ENCODE measurements at places on chromosomes 3 and 15.

DNA sequence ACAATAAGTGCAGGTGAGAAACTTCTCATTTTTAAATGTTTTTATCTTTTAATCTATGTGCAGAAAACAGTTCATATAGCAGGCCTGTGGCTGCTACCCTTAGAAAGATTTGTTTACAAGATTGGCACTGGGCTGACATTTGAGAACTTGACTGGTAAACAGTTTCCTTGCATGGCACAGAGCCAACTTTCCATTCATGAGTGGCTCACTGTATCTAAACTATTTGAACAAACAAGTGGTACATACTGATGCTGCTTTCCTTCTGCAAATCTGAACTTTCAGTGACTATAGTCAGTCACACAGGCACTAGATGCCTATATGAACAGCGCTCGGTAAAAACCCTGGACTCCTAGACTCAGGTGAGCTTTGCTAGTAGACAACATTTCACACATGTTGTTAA is 6.3 kb upstream of the GTPBP8 start:
- DNase-seq, result peak; percentile 59

GRCh38 chr3:106160396-106160795 is 291.6 kb upstream of the CBLB start:
- DNase-seq, result no peak

DNA sequence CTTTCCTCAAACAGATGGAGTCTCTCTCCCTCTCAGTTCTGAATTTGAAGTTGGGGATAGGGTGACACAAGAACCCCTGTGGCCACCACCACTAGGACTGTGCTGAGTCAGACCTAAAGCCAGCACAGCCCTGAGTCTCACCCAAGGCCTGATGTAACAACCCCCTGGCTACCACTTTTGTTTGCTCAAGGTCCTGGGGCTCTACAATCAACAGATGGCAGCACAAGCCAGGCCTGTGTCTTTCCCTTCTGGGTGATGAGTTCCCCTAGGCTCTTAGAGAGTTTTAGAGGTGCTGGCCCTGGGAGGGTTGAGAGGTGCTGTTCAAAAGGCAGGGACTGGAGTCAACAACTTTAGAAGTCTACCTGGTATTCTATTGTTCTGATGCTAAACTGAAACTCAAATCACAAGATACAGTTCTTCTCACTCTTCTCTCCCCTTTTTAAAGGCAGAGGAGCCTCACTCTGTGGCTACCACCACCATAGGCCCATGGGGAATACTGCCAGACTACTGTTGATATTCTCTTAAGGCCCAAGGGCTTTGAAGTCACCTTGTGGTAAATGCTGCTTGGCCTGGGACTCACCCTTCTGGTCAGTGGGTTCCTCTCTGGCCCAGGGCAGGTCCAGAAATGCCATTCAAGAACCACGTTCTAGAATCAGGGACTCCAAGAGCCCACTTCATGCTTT is 6.5 kb downstream of the OR5K4 start:
- DNase-seq, result no peak

GRCh38 chr3:101011136-101011535 is 17.9 kb upstream of the ABI3BP start:
- no peak for DNase-seq

- no peak for DNase-seq
These were observed 146.3 kb downstream of the FMN1 start for GRCh38 chr15:33048255-33048654.

DNA sequence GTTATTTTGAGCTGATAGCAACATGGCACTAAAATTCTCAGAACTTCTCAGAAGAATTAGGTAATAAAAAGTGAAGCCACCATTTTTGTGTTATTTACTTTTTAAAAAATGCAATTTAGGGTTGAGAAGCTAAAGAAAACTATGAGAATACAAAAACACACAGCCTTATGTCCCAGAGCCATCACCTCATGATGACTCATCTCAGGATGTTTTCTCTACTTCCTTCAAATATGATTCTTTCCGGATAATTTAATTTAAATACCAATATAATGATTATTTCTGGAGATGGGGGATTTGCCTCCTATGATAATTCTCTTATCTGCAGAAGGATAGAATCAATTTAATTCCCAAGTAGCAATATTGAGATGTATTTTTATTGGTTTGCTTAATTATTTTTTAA is 105.6 kb upstream of the BFSP2 start:
- no peak for DNase-seq

DNA sequence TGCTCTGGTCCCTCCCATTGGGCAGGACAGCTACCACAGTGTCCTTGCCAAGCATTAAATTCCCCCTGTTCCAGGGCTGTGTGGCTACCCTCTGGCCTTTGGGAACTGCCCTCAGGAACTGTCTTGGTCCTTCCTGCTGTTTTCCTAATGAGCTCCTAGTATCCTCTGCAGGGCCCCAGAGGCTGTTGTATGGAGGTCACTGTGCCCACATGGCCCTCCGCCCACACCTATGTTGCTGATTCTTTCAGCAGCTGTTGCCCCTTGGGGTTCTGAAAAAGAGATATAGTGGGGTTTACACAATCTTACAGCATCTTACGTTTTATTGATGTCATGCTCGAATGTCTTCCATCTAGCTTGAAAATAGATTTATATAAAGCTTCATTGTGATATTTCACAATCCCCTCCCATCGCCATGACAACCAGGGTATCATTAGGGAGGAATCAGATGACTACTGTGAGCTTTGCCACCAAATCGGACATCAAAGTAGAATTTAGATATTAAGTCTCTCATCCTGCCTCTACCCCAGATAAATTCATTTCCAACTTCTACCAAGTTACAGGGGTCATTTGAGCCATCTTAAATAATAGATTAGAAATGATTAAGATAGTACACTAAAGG is 97.1 kb upstream of the NR2E3 start:
- DNase-seq, result no peak

DNA sequence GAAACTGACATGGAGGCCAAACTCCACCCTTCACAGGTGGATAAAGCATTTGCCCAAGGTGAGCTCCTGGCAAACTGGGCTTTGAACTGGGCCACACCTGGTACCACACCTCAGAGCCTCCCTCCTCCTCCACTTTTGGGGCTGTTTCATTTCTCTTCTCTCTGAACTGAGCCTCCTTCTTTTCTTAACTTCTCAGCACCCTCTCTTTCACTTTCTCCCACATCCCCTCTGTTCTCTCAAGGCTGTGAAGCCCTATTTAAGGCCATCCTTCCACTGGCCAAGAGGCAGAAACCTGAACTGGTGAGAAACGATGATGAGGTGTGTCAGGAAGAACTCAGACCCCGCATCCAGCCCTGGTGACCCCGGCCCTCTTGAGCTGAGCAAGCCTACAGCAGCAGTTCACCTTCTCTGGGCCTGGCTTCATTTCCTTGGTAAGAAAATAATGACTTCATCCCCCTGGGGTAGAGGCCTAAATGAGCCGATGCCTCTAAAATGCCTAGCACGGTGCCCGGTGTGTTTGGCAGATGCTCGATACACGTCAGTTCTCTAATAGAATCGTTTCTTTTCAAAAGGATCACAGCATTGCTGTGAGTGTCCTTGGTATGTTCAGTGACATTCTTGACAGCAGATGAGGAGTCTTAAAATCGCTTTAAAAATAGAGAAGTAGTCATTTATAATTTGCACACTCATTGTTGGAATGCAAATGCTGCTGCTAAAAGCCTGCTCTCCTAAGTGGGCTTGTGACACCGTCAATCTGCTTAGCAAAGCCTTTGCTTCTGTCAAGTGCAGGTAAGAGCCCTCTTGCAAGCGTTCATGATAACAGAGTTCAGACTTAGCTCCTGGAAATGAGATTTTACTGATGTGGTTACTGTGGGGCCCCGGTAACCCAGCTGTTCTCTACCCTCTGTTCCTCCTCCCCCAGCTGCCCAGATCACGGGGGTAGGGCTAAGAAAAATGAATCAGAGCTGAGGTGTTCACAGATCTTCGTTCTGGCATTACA is 97.7 kb upstream of the ATP2B2 start:
- DNase-seq, result peak; percentile 9

GRCh38 chr3:127791221-127791913 is 30.9 kb downstream of the MGLL start:
- DNase-seq, result peak; percentile 54

DNA sequence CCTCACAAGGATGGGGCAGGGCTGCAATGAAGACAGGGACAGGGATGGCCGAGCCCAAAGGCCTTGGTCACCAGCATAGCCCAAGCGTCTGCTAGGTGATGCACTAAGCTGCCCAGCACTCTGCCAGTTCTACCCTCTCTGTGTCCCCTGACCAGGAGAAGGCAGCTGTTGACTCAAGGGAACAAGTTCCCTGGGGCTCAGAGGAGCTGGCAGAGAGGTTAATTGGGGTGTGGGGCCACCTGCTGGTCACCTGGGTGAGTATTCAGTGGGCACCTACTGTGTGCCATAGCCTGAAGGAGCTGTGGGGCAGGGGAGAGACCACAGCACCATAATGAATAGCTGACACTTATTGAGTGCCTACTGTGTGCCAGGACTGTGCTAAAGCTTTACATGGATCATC is 22.0 kb upstream of the DOCK3 start:
- peak; percentile 44 for DNase-seq

- DNase-seq, result no peak
These were observed 54.4 kb upstream of the P2RY1 start for GRCh38 chr3:152780553-152780952.

GRCh38 chr3:176032043-176032442 is 1165.2 kb downstream of the TBL1XR1 start:
- DNase-seq, result no peak

DNA sequence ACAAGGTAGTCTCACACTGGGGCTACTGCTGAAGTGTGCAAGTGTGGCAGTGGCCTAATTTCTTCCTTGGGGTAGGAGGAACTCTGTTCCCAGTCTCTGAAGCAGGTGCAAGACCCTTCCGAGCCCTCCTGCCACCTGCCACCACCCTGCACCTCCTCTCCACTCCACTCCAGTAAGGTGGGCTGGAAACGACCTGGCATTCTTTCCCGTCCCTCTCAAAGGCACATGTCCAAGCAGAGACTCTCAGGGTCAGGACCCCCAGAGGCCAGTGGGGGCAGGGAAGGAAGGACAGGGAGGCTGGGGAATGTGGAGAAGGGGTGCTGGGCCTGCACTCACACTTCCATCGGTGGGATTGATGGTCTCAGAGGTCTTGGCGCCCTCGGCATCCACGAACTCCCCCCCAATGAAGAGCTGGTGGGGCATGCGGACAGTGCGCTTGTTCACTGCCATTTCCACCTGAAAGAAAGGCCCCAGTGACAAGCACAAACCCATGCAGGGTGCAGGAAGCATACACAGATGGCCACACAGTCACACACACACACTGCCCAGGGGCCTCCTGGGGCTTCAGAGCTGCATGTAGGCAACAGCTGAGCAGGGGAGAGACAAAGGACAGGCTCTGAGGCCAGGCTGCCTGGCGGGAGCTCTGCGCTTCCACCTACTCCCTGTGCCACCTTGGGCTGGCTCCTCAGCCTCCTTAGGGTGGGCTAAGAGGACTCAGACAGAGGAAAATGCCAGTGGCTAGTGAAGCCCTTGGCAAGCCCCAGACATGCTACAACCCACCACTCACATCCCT is 43.8 kb downstream of the ALDH1L1 start:
- DNase-seq, result no peak

- DNase-seq, result no peak
These were observed 7.3 kb upstream of the UBE2E1 start for GRCh38 chr3:23798456-23798855.

- DNase-seq, result peak; percentile 80
These were observed 208.5 kb downstream of the LPP start for GRCh38 chr3:188362405-188362831.

- DNase-seq, result no peak
These were observed 67.7 kb downstream of the CERS3 start for GRCh38 chr15:100461049-100461448.

- peak; percentile 50 for DNase-seq
These were observed 517 bp downstream of the TMA7 start for GRCh38 chr3:48440590-48440958.

DNA sequence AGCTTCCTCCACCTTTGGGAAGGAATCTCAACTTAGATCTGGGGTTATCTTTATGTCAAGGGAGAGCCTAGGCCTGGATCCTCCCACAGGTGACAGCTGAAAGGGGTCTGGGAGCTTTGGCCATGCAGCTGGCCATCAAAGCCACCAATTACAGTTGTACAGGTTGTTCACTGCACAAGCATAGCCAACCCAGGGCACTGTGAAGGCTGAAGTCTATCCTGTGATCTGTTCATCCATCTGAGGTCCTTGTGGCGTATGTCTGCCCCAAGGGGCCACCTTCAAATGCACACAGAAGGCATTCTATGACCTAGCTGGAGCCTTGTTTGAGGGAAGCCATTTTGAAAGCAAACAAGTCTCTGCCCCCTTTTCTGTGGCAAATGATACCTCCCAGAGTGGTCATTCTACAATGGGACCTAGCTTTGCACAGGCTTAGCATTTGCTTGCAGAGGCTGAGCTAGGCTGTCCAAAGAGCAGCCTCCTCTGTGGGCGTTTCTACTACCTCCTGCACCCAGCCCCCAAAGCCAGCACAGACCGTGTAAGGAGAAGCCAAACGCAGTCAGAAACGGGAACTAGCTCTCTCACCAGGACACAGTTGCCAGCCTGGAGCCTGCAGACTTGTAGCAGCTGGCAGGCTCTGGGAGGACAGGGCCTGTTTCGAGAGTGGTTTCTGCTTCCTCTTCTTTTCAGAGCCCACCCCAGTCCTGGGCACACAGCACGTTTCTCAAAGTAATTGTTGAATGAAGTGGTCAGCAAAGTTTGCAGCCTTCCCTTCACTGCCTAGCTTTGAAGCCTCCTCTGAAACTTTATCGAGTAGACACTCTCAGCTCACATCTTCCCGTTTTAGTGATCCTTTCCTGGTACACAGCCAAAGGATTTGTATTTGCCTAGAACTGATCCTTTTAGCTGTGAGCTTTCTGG is 157.3 kb upstream of the SMAD3 start:
- DNase-seq, result no peak

DNA sequence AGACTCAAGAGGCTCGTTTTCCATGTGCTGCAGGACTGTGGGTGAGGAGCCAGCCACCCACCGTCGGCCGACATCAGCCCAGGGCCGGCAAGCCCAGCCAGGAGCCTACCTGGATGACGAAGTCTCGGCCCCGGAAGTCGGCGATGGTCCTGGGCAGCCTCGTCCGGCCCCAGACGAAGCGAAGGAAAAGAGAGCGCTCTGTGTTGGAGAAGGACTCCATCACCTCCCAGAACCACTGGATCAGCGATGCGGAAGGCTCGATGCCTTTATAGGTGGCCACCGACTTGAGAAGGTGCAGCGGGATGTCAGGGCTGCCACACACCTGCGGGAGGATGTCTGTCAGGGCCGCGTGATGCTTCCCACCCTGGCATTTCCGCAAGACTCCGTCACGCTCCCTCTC is 13.8 kb upstream of the OCA2 start:
- no peak for DNase-seq

- DNase-seq, result peak; percentile 94
These were observed 510.1 kb upstream of the CFAP20DC start for GRCh38 chr3:59559721-59560435.

- DNase-seq, result no peak
These were observed 29.2 kb upstream of the PLSCR5 start for GRCh38 chr3:146634346-146634745.

DNA sequence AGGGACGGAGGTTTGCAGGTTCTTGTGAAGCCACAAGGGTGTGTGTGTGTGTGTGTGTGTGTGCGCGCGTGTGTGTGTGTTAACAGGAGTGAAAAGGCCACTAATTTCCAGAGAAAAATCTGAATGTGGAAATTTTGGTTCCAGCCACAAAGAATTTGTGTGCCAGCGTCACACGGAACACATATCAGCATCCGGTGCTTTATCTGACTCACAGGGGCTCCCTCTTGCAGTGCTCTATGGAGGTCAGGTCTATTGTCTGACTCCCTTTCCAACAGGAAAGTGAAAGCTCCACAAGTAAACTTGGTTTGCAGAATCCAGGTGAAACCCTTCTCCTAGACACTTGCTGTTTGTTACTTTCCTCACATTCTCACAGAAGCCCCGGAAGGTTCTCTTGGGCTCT is 6.2 kb downstream of the CLDN11 start:
- DNase-seq, result no peak

GRCh38 chr15:39914977-39915376 is 5.1 kb downstream of the GPR176 start:
- no peak for DNase-seq
